ENCODE measurements at places on chromosomes 2 and 18.

DNA sequence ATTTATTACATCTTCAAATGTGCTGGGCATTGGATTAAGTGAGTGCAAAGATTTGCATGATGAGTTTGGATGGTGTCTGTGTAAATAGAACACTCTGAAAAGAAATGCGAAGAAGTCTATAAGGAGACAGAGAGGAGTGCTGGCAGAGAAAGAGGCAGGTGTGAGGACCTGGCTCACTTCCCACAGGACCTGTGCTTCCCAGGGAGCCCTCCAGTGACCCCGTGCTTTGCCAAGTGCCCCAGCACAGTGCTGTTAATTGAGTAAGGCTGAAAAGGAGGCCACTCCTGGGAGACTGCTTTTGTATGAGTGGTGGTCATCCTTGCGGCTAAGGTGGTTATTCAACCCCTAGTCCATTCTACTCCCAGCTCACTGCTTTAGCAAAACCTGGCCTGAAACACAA lies 230.8 kb downstream of the OSR1 start:
- no peak for DNase-seq

- DNase-seq: no peak
Observed at GRCh38 chr18:78642296-78642951, 337.2 kb upstream of the SALL3 start.

DNA sequence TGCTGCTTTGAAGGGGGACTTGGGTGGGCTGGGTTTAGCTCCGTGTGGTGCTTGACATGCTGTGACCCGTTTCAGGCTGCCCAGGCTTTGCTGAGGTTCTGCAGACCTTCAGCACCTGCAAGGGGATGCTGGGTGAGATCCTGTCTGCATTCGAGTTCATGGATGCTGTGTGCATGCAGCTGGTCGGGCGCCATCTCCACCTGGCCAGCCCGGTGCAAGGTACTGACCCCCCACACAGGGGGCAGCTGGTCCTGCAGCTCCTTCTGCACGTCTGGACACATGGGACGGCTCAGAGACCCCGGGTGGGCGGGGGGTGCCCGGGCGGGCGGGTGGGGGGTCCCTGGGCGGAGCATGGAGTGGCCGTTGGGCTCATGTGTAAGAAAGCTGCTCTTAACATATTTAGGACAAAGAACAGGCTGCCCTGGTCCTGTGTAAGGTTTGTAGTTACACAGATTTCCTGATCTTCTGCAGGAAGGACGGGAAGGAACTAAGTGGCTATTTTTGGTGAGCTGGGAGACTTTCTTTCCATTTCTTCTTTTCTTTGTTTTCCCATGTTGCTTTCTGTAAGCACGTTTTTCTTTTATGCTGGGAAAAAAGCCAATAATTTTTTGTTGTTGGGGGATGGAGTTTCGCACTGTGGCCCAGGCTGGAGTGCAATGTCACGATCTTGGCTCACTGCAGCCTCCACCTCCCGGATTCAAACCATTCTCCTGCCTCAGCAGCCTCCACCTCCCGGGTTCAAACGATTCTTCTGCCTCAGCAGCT lies 15.8 kb downstream of the D2HGDH start:
- no peak for DNase-seq

DNA sequence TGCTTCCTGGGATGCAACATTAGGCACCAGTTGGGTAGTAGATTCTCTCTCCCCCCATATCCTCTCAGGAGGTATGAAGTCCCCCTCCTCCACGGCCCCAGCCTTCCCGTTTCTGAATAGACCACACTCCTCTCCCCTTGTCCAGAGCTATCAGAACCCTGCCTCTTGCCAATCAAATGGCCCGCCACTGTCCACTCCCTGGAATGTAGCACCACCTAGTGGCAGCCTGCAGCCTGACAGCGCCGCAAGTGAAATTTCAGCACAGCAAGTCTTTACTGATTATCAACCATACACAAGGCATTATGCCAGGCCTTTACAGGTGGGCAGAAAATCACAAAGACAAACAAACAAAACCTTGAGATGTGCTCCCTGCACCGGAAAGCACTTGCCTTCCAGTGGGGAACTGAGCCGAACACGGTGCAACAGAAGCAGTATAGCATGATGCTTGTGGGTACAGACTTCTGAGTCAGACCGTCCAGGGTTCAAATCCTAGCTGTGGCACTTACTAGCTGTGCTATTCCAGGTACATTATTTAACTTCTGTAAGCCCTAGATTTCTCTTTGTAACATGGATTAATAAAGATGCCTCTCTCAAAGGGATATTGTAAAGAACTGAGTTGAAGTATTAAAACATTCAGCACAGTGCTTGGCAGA lies 174.0 kb downstream of the SMAD2 start:
- DNase-seq: peak; percentile 67

GRCh38 chr18:54161267-54161666 lies 63.2 kb downstream of the MBD2 start:
- no peak for DNase-seq

GRCh38 chr18:47615043-47615442 lies 315.4 kb downstream of the SMAD2 start:
- no peak for DNase-seq

GRCh38 chr18:26307161-26307773 lies 81.0 kb downstream of the TAF4B start:
- DNase-seq: no peak

GRCh38 chr2:128720080-128721022 lies 401.7 kb upstream of the HS6ST1 start:
- DNase-seq: no peak

- no peak for DNase-seq
Observed at GRCh38 chr2:193584522-193584938, 1389.8 kb upstream of the TMEFF2 start.

- no peak for DNase-seq
Observed at GRCh38 chr2:60540074-60540473, 13.4 kb downstream of the BCL11A start.

- no peak for DNase-seq
Observed at GRCh38 chr2:86201671-86202335, 2.5 kb downstream of the MRPL35 start.

DNA sequence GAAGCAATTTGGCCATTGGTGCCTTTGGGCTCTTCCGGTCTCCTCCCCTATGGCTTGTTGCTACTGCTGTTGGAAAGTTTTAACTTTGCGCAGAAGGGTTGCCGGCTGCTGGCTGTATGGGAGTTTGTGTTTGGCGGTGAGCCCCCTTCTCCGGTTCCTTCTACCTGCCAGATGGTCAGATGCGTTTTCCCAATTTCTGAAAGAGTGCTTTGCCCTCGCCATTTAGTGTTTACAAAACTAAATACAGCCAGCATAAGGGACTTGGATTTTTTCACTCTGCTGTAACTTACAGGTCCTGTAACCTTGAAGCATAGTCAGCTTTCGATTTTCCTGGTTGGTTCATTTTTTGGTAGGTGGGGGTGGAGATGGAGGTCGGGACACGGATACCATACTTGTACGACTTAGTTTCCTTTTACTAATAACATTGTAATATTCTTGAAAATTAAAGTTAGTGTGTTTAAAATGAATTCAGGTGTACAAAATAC lies 604 bp downstream of the COQ10B start:
- no peak for DNase-seq

GRCh38 chr18:79577451-79578395 lies 101.9 kb upstream of the CTDP1 start:
- no peak for DNase-seq

DNA sequence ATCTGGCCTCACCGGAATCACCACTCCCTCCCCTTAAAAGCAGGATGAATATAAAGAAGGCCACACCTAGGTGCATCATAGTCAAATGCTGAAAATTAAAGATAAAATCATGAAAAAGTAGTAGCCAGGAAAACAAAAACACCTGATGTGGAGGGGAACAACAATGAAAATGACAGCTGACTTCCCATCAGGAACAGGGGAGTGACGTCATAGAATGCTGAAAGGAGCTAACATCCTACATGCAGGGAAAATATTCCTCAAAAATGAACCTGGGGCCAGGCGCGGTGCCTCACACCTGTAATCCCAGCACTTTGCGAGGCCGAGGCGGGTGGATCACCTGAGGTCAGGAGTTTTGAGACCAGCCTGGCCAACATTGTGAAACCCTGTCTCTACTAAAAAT lies 108.1 kb downstream of the UGGT1 start:
- DNase-seq: no peak

- DNase-seq: no peak
Observed at GRCh38 chr2:181025004-181025403, 44.6 kb downstream of the UBE2E3 start.

DNA sequence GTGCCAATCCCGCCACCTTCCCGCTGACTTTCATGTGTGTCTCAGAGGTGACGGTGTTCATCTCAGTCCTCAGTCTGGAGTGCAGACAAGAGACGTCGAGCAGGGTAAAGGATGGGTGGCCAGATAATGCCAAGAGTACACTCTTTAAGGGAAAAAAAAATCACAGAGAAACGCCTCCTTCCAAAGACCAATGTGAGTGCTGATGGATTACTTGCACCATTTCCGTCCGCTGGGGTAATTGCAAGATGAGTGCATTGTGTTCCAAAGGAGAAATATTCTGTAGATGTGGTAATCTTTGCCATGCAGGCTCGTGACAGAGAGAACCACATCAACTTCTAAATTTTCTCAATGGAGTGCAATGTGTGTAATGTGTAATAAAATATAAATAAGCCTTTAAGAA lies 81.0 kb downstream of the KLHL29 start:
- DNase-seq: no peak

DNA sequence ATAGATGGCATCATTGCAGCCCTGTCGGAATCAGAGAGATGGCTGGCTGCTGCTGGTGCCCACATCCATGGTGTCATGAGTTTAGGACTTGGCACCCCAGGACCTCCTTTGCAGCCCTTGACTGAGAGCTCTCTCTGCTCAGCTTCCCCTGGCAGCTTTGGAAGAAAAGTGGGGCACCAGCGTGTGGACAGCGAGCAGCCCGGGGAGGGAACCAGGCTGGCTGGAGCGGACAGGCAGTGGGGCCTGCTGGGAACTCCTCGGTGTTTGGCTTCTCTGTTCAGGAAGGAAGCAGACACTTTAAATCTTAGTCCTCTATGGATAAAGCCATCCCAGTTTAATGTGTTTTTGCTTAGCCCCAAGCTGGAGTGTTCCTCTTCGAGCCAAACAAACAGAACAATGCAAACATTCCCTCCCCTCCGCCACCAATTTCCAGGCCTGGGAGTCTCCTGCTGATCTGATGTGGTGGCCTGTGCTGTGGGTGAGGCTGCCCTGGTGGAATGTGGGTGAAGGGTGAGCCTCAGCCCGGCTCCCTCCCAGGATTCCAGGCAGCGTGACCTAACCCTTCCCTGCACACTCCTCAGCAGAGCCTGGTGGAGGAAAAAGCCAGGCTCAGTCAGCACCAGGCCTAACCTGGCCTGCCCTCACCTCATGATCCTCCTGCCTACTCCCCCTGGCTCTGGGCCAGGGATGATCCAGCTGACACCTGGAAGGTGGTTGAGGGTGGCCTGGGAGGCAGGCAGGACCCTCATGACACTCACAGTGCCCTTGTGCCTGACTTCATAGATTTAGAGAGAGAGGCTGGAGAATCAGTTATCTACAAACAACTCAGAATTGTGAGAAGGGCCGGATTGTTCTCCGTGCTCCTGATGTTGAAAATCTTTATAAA lies 21.6 kb upstream of the ITGB6 start:
- no peak for DNase-seq

DNA sequence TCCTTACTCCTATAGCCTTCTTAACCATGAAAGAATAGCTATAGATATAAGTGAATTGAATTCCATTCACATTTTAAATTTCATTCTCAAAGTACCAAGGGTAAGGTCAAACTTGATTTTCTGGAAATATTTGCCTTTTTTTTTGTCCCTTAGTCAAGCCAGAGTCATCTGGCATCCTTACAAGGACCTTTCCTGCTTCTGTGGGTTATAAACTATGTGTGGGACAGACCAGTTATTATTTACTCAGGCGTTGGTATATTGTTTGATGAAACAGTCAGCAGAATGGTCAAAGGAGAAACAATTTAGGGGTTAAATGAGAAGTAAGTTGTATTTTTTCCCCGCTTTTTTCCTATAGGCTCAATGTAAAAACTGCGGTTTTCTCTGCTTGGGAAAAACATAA lies 1103.2 kb upstream of the ZEB2 start:
- DNase-seq: no peak

DNA sequence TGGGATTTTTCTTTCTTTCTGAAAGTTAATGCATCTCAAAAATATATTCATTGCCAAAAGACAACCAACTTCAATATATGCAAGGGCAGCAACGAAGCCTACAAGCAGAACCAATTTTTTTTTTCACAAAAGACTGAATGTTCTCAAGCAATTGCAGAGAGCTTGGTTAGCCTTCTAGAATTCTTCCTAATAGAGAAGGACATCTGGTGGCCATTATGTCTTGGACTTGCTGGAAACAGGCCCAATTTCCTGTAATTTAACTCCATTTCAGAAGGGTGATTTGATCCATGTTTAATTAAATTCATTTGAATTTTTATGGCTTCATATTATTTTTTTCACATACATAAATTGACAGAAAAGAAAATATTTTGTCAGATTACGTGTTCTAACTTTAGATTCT lies 208.0 kb downstream of the TPGS2 start:
- DNase-seq: no peak

DNA sequence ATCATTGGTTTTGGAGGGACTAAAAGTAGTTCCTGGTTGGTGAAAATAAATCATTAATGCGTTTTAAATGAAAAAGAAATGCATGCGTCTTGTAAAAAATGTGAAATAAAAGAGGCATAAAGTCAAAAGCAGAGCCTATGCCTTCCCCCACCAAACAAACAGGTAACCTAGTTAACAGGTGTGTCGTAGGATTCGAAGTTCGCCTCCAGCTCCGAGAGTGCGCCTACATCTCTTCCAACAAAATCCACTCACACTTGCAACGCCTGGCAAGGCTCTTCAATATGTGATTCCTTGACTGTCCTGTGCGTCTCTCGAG lies 677 bp upstream of the SMAD4 start:
- no peak for DNase-seq

- no peak for DNase-seq
Observed at GRCh38 chr18:3861495-3861894, 411.5 kb downstream of the TGIF1 start.

DNA sequence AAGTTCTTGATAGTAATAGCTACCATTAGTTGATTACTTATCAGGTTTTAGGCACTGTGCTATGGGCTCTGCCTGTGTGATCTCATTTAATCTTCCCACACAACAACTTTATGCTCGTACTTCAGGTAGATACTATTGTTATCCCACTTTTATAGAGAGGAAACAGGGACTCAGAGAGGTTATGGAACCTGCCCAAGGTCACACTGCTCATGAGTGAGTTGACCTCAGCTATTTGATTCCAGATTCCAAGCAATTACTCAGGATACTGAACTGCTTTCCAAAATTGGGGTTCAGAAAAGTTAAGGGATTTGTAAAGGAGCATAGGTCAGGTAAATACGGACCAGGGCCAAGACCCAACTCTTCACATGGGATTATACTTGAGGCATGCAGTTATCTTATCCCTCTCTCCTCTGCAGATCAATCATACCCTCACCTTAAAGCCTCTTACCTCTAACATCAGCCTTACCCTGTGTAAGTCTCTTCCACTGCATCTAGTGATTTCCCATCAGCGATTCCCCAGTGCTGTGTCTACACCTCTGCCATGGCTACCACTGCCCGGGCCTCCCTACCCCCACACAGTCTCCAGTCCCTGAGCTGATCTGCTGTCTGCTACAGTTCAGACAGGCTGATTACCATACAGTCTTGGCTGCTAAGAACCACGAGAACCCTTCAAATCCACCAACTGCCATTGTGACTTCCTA lies 74.4 kb downstream of the ANTXR1 start:
- no peak for DNase-seq

GRCh38 chr2:195289081-195289480 lies 367.9 kb upstream of the SLC39A10 start:
- no peak for DNase-seq
